ENCODE measurements at places on chromosomes 16 and 17.

DNA sequence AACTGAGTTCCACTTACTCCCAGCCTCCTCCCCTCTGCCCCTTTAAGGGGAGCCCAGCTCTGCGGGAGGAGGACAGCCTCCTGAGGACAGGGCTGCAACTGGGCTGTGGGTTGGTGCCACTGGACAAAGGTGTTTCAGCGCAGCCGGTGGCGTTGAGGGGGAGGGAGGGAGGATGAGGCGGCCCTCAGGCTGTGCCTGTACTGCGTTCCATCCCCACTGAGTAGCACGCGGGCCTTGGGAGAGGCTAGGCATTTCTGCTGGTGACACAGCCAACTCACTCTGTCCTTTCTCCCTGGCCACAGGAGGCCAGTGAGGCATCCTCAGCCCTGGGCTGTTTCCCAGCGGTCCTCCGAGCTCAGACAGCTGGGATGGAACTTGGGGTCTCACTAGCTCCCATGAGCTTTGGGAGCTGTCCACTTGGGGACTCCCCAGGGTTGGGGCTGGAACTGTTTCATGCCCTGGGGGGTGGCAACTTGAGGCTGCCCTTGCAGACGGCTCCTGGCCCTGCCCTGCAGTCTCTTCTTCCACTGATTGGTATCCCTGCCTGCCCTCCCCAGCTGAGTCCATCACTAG lies 70.5 kb downstream of the MPRIP start:
- DNase-seq = no peak

- no peak for DNase-seq
These were observed 33.5 kb downstream of the GRB2 start for GRCh38 chr17:75371981-75372380.

DNA sequence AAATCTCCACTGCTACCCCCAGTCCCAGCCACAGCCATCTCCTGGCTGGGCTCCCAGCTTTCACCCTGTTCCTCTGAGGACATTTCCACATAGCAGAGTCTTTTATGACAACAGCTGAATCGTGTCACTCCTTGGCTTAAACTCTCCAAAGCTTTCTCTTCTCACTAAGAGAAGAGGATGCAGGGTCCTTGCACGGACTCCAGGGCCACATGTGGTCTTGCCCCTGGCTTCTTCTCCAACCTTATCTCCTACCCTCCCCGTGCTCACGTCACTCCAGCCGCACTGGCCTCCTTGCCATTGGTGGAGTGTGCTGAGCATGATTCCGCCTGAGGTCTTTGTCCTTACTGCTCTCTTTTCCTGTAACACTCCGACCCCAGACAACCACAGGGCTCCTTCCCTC lies 39.9 kb upstream of the CCDC182 start:
- no peak for DNase-seq

- no peak for DNase-seq
These were observed 24.2 kb downstream of the ACSM1 start for GRCh38 chr16:20673071-20673806.

DNA sequence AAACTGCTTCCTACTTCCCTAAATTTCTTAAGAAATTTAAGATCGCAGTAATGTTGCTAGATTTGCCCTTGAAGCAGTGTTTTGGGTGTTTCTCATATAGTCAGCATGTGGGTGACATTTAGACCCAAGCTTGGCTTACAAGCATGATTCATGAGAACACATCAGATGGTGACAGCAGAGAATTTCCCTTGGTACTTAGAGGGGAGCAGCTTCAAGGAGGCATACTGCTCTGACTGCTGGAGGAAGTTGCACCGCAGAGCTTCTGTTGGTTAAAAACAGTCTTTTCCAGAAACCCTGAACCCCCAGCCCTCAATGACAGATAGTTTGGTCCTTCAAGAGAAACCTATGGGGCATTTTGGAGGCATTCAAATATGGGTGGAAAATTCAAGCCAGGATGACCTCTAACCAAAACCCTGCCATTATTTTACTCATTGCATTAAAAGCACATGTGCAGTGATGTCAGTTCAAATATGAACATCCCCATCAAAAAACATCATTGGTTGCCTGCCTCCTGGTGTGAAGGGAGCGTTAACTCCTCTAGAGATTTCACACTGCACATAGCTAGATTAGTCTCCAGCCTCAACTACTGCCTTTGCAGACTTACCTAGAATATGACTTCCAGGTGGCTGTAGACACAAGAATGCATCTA lies 201.5 kb upstream of the CACNG5 start:
- DNase-seq = no peak

- no peak for DNase-seq
These were observed 96.2 kb downstream of the USP31 start for GRCh38 chr16:23052908-23053580.
